ENCODE measurements at places on chromosomes 3 and 15. TPM values are rescaled to one million over a fixed set of nuclear protein-coding genes. Genes with fewer than 3 reads are reported as not detected.

GOLGA6A gene
- total RNA-seq = not detected

DNA sequence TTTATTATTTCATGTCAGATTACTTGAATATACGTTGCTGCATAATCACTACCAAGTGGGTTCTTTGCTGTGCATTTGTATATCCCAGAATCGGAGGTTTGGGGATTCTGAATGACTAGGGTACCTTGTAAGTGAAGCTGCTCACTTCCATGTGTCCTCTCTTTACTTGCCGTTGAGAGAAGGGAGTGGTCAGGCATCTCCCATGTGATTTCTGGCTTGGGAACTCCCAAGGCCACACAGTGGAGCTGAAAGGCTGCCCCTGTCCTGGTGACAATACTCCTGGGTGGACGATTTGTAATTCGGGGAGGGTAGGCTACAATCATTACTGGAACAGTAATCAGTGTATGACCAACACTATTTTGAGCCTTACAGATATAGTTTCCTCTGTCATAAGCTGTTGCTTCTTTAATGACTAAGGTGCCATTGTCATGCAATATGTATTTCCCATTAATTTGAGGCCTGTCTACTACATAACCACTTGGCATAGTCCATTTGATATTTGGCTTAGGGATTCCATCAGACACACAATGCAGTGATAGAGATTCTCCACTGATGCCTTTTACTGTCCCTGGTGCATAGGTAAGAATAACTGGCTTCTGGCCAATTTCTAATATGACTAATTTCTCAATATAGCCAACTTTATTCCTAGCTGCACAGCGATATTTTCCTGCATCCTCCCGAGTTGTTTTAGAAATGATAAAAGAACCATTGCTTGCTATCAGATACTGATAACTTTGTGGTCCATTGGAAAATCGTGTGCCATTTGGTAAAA, 24.0 kb downstream of the IGSF10 start:
- DNase-seq = no peak

ROPN1 gene
- not detected for total RNA-seq

GRCh38 chr3:67349551-67350174, 304.7 kb downstream of the SUCLG2 start:
- no peak for DNase-seq

DNA sequence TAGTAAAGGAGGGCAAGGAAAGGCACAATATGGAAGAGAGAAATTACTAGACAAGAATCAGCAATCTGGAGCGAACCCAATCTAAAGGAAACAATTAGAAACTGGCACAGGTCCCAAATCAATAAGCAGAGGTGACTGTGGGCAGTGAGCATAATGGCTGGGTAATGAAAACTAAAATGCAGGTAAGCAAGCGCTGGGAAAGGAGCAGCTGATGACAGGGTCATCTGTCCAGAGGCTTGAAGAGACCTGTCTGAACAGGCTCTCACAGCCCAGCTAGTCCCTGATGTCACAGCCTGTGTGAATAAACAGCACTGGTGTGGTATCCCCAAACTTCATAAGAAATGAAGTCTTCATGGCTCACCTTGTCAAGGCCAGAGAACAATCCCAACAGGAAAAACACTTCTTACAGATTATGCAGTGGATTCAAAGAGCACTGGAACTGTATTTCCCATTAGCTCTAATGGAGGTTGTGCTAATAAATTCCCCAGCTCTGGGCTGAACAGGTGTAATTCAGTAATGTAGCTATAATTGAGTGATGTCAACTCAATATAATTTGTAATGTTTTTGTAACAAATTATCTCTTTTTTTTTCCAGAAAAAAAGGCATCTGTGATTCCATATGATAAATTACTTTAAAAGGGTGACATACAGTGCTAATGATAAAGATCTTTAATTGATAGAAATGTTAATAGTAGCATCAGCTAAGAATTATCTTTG, 197.3 kb downstream of the FHIT start:
- no peak for DNase-seq

DNA sequence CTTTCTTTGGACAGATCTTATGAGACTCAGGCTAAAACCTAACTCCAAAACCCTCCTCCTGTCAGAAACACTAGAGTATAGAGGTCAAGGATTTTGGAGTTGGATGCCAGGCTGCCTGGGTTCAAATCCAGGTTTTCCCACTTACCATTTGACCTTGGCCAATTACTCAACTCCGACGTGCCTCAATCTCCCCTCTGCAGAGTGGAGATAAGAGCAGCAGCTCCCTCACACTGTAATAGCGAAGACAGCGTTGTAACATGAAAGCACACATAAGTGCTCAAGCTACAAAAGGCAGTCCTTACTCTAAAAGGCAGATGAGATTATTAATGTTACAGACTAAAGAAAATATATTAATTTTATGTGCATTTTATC, 90.1 kb downstream of the IGF2BP2 start:
- DNase-seq = no peak

- DNase-seq = no peak
Observed at GRCh38 chr15:84962955-84963354, 18.7 kb upstream of the PDE8A start.

DNA sequence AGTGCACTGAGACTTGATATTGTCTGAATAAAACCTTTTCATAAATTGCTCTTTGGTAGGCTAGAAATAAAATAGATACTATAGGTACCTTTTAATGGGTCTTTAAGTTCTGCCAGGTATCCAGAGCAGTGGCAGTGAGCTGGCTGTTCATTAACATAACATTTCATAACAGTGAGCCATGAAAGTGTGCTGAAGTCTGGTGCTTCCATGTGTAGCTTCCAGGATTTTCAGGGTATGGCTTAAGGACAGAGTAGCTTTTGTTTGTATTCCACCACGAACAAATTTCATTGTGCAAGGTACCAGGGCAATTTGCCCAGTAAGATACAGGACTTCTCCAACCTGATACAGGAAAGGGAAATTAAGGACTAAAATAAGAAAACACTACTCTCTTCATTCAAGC, 124.7 kb upstream of the NANOGP8 start:
- DNase-seq = no peak

DNA sequence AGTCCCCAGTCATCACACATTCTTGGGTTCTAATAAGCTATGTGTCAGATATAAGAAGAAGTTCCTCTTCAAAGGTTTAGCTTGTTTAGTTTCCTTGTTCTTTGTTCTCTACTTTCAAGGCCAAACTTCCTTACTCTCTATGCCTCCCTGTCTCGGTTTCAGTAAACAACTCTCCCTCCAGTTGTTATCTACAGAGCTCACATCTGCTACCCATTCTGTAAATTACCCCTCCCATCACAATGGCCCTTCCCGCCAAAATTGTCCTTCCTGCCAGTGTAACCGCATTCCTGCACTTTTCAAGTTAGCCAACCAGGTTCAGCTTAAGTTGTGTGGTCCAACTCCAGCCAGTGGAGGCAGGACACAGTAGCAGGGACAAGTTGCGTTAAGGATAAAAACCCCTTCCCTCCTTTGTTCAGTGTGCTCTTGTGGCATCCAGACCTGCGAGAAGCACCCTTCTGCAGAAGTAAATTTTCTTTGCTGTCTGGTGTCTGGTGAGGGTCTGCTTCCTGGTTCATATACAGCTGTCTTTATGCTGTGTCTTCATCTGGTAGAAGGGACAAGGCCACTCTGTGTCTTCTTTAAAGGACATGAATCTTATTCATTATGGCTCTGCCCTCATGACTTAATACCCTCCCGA, 342.1 kb upstream of the GRM7 start:
- no peak for DNase-seq

DNA sequence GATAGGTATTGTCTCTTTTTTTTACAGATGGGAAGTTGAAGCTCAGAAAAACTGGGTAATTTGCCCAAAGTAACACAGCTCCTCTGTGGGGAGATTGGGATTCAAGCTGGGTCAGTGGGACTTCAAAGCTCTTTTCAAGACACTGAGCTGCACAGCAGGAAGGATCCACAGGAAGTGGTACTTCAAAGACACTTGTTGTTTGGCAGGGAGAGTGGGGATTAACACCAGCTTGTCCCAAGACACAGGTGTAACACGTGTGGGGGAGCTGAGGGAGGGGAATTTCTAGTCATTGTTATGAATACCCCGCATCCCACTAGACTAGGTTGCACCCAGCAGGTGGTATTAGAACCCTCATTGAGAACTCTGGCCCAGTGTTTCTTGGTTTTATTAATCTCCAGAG, 116.0 kb downstream of the FOXB1 start:
- DNase-seq = no peak

BCL6 gene
- 323 TPM for total RNA-seq

CYP1A1 gene
- total RNA-seq = 8.3 TPM

P2RY14 gene
- total RNA-seq = 5.8 TPM

DNA sequence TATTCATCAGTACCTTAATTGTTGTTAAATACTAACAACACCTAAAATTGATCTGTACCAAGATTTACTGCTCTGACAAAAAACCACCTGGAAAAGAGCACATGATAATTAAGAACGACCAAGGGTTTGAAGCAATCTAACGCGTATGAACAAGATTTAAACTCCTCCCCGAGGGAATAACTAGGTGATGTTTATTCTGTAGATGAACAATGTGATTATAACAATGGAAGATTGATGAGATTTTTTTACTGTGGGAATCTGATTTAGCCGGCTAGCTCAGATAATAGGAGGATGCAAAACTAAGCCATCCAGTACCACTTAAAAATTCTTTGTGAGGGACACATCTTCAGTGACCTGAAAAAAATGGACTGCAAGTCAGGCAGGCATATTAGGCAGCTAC, 222.1 kb downstream of the FHIT start:
- no peak for DNase-seq

- DNase-seq = no peak
Observed at GRCh38 chr3:98398513-98398912, 8.0 kb downstream of the OR5K3 start.

- DNase-seq = no peak
Observed at GRCh38 chr15:78938658-78939488, 6.0 kb downstream of the CTSH start.

DNA sequence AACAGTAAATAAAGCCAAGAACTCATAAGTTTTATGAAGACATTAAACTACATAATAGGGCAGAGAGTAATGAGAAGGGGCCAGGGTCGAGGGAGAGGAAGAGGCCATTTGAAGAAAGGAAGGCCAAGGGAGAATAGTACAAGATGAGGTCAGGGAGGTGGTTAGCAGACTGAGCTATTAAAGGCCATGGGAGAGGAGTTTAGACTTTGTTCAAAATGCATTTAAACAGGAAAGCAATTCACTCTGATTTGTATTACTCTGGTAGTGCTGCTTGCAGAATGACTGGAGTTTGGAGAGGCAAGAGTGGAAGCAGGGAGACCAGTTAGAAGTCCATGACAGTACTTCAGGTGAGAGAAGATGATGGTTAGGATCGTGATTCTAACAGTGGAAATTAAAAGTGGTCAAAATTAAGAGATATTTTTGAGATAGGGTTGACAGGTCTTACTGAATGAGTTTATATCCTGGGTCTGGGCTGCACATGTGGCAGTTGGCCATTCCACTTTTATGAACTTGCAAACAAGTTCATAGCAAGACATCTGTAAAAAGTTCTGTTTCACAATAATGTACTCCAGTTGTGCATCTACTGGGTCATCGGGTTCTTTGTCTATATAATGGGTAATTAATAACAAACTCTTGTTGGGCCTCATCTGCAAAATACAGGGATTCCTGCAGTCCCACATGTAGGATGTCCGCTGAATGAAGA, 16.3 kb downstream of the PPP2R3A start:
- DNase-seq = no peak

CELF6 gene
- 4.9 TPM for total RNA-seq

OR5K3 gene
- total RNA-seq = not detected

DNA sequence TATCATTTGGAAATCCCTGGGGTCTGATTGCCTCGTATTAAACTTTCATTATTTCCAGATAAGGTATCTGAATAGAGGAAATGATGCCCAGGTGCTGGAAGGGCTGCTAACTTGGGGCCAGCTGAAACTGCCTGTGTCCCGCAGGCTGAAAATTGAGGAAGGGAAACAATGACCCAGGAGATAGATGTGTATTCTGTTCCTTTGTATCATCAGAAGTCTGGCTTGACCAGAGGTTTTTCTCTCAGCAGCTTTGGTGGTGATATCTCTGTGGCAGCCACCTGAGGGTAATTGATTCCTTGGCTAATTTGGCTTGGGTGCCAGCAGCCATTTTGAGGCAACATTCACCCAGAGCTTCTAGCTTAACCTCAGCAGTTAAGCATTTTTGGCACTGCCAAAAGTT, 90.0 kb upstream of the STT3B start:
- no peak for DNase-seq

GRCh38 chr3:139527265-139527664, 12.3 kb downstream of the RBP1 start:
- no peak for DNase-seq

GRCh38 chr3:125206934-125207333, 5.6 kb downstream of the SLC12A8 start:
- DNase-seq = no peak

IMPG2 gene
- 0.56 TPM for total RNA-seq

GRCh38 chr3:14328422-14328821, 74.0 kb upstream of the SLC6A6 start:
- no peak for DNase-seq

MRAS gene
- 107 TPM for total RNA-seq

DNA sequence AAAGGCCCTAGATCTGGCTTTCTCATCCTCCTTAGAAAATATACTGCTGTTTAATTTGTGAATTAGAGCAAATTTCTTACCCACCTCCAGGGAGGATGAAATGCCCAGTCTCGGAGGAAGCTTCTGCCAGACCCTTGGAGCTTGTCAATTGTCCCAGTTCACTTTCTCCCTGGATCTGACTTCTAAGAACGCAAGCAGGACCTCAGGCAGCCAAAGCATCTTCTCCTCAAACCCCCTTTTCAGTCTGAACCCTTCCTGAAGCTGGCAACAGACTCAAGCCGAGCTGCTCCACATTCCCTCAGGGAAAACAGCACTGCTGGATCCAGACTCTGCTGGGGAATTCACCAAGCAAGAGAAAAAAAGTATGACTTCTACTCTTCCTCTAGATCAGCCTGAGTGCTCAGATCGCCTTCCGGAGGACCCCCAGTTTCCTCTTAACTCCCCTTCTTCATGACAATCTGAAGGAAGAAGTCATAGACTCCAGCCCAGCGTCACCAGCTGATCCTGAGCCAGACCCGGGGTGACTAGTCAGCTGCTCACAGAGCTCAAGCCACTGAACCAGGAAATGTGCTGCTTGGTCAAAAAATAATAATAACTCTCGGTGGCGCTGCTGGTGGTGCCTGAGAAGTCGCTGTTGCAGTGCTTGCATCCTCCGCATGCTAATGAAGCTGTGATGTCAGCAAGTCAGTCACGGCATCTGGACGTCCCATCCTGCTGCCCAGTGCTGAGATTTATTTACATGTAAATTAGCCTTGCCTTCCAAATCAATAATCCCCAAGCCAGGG, at the start of gene PRICKLE2:
Gene PRICKLE2 (minus strand): TSS at position 641 of the 785 bp plus-strand sequence. CDS start 26,539 bp downstream, outside the sequence.
- no peak for DNase-seq
